ENCODE measurements at places on chromosomes 1 and 21.

- no peak for DNase-seq
Measured at GRCh38 chr1:28537457-28538199, 15.3 kb upstream of the TRNAU1AP start.

GRCh38 chr1:97396463-97396862 lies 524.4 kb downstream of the DPYD start:
- DNase-seq, result no peak

DNA sequence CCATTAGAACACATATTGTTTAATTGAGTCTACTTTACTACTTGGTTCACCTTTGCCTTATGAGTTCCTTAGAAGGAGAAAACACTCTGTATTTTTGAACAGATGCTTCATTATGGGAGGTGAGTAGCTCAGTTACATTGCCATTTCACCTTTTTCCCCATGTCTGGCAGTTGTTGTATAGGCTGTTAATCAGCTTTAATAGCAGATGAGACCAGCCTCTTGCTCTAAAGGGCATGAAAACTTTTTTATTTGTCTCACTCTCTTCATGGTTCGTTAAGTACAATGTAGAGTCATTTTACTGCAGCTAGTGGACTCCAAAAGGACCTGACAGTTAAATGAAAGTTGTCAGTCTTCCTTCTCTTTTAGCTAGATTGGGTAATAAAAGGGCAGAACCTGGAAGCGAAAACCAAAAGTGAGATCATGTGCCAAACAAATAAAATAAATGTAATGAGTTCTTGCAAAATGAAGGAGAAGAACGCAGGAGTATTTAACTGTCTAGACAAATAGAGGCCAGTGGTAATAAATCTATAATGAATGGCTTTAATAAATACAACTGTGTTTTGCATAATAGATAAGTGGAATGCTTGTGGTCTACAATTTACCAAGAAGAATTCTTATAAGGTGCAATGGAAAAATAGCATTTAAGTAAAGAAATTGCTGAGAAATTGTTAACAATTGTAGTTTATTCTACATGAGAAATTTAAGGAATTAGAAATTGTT lies 180.0 kb upstream of the NEGR1 start:
- no peak for DNase-seq

DNA sequence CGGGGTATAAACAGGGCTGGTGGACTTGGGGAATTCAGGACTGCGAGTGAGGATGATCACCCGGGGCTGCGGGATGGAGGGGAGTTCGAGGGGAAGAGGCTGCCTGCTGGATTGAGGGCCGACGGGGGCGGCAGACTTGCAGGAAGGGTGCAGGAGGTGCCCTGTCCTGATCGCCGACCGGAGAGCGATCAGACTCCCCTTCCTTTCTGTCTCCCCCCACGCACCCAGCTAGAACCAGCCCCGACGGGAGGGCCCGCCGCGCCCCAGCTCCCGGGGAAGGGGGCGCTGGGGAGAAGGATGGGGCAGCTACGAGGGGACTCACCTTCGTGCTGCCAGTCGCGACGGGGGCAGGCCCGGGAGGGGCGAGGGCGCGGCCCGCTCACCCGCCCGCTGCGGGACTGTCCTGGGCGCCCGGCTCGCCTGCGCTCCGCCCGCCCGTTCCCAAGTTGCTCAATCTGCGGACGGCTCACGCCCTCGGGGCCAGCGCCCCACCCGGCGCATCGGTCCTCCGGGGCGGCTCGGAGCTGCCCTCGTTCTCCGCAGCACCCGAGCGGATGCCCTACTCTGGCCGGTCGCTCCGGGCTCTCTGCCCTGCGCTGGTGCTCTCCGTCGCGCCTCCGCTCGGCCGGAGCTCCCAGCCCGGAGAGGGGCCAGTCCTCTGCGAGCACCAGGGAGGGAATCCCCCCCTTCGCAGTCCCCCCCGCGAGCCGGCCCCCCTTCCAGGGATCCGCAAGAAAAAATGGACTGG lies at the start of gene RSPO1:
Gene RSPO1 (minus strand): TSS at position 649 of the 748 bp plus-strand sequence. CDS start 5,231 bp downstream, outside the sequence.
- DNase-seq, result no peak

- peak; percentile 79 for DNase-seq
Measured at GRCh38 chr1:116806245-116806644, 52.0 kb downstream of the CD2 start.

DNA sequence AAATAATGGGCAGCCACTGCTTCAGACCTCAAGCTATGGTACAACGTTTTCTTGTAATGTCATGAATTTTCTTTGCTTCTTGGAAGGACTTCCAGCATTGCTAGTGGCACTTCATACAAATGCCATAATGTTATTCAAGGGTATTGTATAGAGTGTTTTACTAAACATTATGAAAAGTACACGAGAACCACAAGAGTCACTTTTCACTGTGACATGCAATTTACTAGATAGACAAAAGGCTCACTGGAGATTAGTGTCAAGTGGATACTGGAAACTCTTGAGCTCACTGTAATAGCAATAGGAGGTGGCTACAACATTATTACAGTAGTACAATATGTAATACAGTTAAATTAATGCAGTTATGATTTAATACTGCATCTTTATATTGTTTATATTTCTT lies 5.3 kb upstream of the OLFM3 start:
- DNase-seq, result no peak

Measured in stimulated activated CD4-positive, alpha-beta T cell treated with anti-CD3 and anti-CD28 coated beads, Interleukin-4, amount 100 ng/mL, for 48 hours (primary cell).